NAMALWA (cell line): ENCODE measurements at places on chromosomes 4 and X.
A peak's percentile ranks its signal among the peaks of the same experiment; 100 is the strongest.

DNA sequence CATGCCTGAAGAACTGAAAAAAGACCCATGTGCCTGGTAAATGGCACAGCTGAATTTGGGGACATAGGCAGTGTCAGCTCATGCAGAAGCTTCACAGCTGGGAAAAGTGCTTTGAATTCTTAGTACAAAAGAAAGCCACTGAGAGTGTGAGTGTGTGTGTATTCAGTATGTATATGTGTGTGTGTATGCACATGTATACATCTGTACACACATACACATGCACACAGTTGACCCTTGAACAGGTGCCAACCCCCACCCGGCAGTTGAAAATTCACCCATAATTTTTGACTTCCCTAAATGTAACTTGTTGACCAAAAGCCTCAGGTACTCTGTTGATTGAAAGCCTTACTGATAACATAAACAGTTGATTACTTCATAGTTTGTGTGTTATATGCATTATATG lies 49.5 kb upstream of the ENPP6 start:
- DNase-seq: peak; percentile 48

GRCh38 chrX:154761977-154762536 lies 607 bp upstream of the DKC1 start:
- no peak for DNase-seq

DNA sequence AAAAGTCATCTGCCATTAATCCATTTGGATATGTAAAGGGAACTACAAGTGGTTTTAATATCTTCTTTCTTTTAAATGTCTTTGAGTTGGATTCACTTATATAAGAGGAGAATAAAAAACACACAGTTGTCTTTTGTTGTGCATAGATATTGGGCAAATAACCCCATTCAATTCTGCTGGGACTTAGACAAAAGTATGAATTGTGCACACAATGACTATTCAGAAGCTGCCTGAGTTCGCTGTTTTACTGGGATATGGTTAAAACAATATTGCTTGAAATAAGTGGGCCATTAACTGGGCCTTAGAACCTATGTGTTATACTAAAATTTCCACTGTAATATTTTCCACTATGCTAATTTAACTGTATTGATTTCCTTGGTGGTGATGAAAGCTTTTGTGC lies 71.7 kb downstream of the PCYT1B start:
- no peak for DNase-seq

DNA sequence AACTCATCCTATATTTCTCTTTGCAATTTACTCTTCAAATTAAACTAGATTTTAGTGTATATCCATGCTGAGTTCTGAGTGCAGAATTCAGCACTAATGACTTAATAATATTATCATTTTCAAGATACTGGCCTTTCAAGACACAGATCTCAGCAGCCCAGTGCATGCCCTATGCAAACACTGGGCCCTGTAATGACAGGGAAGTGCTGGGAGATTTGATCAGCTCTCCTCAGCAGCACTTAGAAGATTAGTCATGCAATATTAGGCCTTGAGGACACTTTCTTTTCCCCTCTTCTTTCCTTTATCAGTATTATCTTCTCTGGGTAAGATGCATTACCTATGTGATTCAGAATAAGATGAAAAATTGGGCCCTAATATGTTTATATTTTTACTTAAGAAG lies 207.1 kb downstream of the PPP3CA start:
- no peak for DNase-seq

- no peak for DNase-seq
Observed at GRCh38 chr4:177611974-177612664, 169.9 kb upstream of the AGA start.

- no peak for DNase-seq
Observed at GRCh38 chrX:9529223-9529622, 64.4 kb downstream of the TBL1X start.

DNA sequence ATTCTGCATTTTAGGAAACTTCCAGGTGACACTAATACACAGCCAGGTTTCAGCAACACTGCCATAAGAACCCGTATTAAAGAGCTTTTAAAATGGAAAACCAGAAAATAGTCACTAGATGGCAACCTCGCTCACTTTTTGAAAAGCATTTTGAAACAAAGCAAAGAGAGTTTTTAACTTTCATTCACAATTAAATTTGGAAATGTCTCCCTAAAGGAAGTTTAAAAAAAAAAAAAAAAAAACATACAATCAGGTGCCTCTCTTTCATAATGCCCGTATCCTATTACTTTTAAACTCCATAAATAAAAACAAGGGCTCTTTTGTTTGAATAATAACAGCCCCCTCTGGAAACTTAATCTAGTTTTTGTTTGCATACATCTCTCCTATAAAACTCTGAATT lies 20.3 kb downstream of the MEPE start:
- peak; percentile 57 for DNase-seq

DNA sequence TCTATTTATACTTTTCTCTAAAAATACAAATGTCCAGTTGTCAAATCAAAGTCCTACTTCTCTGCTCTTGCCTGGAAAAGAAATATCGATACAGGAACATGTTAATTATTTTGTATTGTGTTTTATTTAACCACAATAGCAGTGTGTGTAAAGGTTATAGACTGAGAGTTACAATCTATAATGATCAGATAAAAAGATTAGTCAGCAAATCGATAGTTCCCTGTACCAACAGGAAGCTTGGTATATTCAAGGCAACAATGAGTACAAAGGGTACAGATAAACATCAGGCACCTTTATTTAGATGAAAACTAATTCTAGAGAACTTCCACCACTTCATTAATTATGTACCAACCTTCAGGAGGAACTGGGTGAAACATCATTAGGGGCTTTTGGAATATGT lies 469.5 kb downstream of the GBA3 start:
- DNase-seq: no peak

DNA sequence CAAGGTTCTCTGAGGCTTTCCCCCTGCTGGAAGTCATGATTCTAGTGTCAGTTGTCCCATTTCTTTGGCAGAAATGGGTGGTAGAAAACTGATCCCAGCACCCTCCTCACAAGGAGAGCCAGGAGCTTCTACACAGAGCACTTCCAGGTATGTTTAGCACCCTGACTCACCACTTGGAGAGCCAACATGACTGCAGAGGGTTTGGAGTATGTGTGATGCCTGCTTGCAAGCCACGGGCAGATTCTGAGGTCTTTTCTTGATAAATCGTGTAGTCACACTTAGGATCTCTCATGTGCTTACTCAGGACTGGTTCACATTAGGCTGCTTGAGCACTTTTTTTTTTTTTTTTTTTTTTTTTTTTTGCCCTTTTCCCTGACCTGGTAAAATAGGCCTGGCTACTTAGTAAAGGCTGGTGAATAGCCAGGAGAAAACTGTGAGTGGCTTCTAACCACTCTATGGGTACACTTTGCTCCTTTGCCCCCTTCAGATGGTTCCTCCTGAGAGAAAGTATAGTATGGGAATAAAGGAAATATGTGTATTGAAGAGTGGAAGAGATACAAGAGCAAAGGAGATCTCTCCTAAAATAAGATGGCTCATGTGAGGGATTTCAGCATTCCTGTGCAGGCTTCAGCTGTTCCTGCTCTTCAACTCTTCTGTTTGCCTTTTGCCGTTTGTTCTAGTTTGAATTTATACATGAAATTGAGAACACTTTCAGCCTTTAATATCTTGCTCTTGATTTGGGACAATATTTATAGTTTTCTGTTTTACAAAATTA lies 103.6 kb downstream of the EMCN start:
- DNase-seq: no peak

- no peak for DNase-seq
Observed at GRCh38 chrX:45006002-45006800, 133.2 kb downstream of the KDM6A start.

- DNase-seq: no peak
Observed at GRCh38 chr4:70571772-70572171, 20.3 kb upstream of the AMBN start.

GRCh38 chr4:146932116-146932515 lies 13.5 kb downstream of the TTC29 start:
- DNase-seq: no peak

- DNase-seq: no peak
Observed at GRCh38 chr4:167234316-167234881, at the start of gene SPOCK3. TSS of gene SPOCK3 (minus strand) at chr4:167234494.

- DNase-seq: no peak
Observed at GRCh38 chrX:81120258-81120935, 81.3 kb downstream of the HMGN5 start.

DNA sequence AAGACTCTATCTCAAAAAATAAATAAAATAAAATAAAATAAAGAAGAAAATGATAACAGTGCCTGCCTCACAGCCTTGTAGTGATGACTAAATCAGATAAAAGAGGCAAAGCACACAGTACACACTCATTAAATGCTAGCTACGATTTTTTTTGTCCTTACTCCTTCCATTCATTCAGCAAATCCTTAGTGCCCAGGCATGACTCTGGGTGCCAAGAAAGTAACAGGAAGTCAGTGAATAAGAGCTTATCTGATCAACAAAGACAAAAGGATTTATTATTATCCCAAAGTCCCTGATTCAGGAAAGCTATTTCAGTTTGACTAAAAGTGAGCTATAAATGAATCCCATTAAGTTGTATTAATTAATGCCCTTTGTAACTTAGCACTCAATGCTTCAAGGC lies 92.7 kb downstream of the SH3KBP1 start:
- DNase-seq: no peak

DNA sequence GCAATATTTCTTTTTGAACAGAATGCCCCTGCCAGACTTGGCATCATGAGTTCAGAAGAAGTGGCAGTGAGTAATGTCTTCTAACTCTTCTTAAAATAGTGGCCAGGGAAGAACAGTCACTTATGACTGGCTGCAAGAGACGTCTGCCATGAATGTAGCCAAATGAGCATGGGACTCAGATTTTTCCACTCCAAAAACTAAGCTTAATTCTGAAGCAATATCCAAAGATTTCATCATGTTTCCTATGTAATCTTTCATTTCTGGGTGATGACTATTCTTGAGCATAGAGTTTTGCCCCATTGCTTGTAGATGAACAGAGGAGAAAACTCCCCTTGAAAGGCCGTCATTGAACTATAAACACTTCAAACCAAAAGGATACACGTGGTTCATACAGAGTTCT lies 11.8 kb downstream of the AMBN start:
- DNase-seq: no peak

DNA sequence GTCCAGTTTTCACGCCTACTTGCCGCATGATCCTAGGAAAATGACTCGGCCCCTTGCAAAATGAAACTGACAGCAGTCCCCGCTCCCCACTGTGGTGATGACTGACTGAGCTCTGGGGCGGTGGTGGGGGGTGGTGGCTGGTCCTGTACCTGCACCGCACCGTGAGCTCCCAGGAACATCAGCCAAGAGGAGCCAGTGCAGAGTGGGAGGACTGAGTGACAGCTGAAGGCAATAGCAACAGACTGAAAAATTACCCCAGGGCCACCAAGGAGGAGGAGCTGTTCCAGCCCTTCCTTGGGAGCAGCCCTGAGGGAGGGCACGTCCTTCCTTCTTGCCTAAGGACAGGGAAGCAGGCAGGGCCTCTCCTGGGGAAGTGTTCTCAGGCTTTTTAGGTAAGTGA lies 2.4 kb upstream of the C4orf50 start:
- no peak for DNase-seq
